ENCODE measurements at places on chromosomes 3 and 15.
A peak's percentile ranks its signal among the peaks of the same experiment; 100 is the strongest.

- no peak for DNase-seq
Observed at GRCh38 chr3:173737167-173737808, 339.7 kb downstream of the NLGN1 start.

GRCh38 chr3:146543461-146544001, 876 bp downstream of the PLSCR1 start:
- no peak for DNase-seq

- no peak for DNase-seq
Observed at GRCh38 chr3:7536921-7537320, 676.0 kb downstream of the GRM7 start.

- DNase-seq, result peak; percentile 26
Observed at GRCh38 chr15:98085003-98085639, 124.6 kb downstream of the ARRDC4 start.

DNA sequence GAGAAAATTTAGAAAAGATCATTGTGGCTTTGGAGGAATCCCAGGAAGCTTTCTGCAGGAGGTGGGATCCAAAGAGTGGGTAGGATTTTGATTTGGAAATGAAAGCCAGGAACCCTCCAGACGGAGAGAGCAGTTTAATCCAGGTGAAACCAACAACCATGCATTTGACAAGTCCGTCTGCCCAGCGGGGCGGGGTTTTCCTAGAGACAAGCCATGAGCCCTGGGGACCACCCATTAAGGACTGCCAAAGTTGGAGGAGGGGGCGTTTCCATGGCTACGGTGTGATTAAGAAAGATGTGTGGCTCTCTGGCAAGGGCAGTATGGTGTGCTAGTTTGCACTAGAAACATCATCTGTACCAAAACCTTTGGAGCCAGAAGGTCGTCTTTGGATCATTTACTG, 53.4 kb downstream of the SRGAP3 start:
- DNase-seq, result no peak

DNA sequence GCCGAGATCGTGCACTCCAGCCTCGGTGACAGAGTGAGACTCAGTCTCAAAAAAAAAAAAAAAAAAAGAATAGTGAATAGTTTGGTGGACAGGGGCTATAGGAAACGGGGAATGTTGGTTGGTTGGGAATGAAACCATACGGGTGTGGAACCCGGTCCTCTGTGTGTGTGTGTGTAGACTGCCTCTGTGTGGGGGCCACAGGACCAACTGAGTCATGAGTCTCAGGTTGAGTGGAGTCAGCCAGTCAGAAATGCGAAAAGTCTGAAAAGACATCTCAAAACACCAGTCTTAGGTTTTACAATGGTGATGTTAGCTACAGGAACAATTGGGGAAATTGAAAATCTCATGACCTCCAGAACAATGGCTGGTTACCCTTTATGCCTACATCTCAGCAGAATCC, 44.5 kb downstream of the ZDHHC19 start:
- no peak for DNase-seq

GRCh38 chr15:66747223-66747622, 45.2 kb downstream of the SMAD6 start:
- no peak for DNase-seq

- DNase-seq, result no peak
Observed at GRCh38 chr15:27714675-27715074, 384.4 kb downstream of the OCA2 start.

DNA sequence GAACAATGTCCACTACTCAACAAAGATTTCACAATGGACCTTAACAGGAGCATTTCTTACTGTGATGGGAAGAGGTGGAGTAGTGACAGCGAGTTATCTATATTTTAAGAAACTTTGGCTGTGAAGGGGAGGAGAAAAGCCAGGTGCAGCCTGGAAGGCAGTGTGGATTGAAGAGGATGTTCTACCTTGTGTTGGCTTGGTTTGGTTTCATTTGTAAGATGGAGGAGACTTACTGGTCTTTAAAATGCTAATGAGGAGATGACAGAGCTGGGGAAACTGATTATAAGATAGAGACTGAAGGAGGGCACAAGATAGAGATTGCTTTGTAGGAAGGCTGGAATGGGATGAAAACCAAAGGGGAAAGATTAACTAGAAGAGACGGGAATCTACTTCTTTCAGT, 59.4 kb downstream of the PLOD2 start:
- DNase-seq, result no peak

DNA sequence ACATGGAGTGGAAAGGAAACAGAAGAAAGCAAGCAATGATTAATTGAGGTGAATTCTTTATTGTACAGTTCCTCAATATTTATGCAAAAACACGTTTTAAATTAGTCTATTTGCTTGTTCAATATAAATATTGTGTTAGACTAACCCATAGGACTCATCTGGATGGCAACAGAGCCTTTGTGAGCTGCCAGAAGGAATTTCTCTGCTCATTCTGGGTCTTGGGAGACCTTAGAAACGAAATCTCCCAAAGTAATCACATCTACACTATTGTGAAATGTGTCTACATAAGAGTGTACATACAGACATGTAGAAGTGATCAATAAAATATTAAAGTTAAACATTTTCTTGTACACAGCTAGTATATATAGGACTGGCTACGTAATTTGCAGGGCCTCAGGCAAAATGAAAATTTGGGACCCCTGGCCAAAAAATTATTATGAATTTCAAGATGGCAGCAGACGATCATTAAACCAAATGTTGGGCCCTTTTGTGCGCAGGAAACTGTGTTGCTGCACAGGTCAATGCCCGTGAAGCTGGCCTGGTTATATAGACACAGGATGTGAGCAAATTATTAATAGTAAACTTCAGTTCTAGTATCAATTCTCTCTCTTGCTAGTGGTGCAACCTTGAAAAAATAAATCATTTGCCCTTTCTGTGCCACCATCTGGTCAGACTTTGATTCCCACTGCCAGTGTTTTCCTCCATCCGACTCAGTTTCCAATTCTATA, 83.3 kb downstream of the MINAR1 start:
- no peak for DNase-seq

DNA sequence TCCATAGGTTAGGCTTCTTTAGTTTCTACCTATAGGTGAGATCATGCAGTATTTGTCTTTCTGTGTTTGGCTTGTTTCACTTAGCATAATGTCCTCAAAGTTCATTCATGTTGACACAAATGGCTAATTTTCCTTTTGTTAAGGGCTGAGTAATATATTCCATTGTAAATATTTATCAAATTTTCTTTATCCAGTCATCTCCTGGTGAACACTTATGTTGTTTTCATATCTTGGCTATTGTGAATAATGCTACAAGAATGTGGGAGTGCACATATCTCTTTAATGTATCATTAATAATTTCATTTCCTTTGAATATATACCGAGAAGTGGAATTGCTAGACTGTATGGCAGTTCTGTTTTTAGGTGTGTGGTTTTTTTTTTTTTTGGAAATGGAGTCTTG, 250.9 kb upstream of the SEMA6D start:
- peak; percentile 72 for DNase-seq

DNA sequence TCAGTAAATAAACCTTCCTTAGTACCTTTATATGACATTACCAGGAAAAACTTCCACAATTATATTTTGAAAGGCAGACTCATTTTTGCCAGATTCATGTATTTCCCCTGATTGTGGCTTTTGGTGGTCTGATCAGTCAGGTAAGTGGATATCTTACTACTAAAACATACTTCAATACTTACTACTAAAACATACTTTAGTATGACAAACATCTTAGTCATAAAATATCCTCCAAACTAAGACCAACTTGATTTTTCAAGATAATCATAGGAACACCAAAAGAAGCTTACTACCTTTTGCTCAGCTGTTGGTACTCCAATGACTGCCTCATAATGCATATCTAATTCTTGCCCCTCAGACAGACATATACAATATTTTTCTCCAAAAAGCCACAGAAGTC, 9.3 kb downstream of the TJP1 start:
- DNase-seq, result no peak

DNA sequence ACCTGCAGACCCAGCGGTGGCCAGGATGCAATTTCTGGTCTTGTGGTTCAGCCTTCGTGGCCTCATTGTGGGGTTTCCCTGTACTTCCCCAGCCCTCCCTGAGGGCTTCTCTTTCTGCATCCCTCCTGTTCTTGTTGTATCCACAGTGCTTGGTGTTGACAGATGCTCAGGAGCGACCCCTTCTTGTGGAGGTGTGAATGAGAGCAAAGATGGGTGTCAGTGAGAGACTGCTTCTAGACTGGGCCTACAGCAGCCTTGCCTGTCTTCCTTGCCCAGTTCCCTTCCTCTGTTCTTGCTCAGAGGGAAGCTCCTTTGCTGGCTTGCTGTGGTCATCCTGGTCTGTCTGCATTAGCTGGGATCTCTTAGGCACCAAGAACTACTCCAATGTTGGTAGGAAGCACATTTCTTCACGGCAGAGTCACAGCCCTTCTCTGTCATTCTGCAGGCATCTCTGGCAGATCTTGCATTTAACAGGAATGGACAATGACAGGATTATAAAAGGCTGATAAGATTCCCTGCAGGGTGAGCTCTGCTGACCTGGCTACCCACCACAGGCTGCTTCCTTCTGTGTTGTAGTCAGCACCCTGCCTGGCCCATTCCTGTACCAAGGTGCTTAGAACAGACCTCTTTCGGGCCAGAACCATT, 317.8 kb upstream of the C2CD4B start:
- no peak for DNase-seq

DNA sequence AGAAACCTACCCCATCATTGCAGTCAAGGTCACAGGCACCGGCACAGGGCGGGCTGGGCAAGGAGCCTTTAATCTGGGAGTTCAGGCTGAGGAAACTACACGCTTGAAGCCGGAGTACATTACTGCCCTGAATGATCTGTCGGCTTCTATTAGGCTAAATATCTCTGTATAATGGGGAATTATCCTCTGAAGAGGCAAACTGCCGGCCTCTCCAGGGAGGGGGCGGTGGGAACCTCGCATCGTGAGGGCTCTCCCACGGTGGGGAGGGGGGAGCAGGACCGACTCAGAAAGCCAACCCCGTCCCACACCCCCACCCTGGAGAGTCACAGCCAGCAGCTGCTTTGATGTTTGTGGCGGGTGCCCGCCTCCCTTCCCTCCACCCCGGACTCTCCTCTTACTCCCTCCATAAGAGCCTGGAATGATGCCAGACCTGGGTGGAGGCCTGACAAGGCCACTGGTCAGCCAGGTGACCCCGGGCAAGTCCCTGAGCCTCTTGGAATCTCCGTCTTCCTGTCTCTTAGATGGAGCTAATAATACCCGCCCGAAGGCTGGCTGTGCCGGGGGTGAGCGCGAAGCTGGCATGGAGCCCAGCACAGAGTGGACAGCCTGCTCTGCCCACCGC, 63.4 kb upstream of the LINGO1 start:
- no peak for DNase-seq

GRCh38 chr3:55963601-55964000, 476.5 kb upstream of the WNT5A start:
- no peak for DNase-seq

DNA sequence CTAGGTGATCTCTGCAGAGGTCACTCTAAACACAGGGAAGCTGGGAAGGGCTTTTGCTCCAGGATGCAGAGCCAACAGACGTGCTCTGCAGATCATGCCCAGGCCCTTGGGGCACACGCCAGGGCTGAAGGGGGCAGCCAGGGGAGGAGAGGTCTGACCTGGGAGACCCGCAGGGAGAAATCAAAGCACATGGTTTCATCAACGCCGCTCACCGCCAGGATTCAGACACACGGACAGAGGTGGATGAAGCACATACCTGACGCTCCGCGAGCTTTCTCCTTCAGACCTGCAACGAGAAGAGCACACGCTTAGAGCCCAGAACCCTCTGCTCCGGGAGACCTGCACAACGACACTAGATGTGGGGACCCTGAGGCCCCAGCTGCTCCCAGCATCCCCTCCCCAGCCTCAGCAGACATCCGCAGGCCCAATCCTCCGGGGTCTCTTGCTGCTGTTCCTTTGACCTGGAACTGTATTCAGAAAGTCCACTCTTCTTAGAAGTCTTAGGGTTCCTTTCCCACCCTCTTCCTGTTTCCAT, 90.7 kb upstream of the IQSEC1 start:
- DNase-seq, result no peak

DNA sequence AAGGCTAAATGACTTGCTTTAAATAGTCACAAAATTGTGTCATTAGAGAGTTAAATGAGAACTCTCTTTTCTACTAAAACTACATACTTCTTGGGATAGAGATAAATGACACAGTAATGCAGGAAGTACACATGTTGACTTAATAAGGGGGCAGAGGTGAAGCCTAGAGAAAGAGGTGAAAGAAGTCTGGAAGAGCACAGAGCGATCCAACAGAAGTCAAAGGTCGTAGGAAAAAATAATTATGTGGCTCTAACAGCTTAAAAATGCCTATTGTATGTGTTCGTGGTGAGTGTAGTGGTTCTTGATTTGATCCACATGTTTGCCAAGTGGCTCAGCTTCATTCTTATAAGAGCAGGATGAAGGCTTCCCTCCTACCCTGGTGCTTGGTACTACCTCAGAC, 61.7 kb downstream of the TMEM212 start:
- DNase-seq, result no peak

DNA sequence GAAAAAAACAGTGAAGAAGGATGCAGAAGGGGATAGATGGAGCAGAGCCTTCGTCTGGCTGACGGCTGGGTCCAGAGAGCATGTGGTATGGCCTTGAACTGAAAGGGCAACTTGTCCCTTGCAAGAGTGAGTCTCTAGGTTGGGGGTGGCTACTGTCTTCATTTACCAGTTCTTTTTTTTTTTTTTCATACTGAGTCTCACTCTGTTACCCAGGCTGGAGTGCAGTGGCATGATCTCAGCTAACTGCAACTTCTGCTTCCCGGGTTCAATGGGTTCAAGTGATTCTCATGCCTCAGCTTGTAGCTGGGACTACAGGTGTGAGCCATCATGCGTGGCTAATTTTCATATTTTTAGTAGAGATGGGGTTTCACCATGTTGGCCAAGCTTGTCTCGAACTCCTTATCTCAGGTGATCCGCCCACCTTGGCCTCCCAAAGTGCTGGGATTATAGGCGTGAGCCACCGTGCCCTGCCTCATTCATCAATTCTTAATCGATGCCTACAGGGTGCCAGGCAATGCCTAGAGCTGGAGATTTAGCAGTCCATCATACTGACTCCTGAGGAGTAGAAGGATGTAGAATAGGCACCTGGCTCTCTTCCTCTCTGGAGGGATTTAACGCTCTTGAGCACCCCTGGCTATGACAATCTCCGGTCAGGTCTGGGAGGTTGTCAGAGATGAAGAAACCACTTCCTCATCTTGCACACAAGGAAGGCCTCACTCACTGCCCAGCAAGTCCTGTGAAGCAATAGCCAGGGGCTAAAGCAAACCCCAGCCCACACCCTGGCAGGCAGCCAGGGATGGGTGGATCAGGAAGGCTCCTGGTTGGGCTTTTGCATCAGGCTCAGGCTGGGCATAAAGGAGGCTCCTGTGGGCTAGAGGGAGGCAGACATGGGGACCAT, at the start of gene CAMP:
TSS of gene CAMP (plus strand) at position 880 of the 898 bp plus-strand sequence. CDS start at position 897, 17 bp downstream.
- DNase-seq, result no peak

- DNase-seq, result no peak
Observed at GRCh38 chr3:148643389-148643840, 54.3 kb upstream of the AGTR1 start.

- no peak for DNase-seq
Observed at GRCh38 chr15:87940768-87941167, 315.8 kb downstream of the NTRK3 start.

DNA sequence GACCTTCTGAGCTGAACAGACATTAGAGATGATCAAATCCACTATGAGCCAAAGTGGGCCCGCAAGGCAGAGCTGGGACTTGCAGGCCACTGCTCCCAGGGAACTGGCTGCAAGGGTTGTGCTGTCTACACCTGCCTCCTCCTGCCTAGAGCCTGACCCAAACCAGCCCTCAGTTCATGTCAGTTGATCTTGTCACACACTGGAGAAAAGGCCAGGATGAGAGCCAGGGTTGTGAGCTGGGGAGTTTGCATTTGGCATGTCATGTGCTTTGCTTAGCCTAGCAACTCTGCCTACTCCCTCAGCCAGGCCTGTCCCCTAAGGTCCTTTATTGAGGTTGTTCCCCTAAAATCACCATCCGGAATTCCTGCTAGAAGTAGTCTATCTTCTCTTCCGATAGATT, 67.8 kb downstream of the RAB11A start:
- no peak for DNase-seq
